ENCODE measurements at places on chromosomes 2 and 18. TPM values are rescaled to one million over a fixed set of nuclear protein-coding genes. Genes with fewer than 3 reads are reported as not detected.

DNA sequence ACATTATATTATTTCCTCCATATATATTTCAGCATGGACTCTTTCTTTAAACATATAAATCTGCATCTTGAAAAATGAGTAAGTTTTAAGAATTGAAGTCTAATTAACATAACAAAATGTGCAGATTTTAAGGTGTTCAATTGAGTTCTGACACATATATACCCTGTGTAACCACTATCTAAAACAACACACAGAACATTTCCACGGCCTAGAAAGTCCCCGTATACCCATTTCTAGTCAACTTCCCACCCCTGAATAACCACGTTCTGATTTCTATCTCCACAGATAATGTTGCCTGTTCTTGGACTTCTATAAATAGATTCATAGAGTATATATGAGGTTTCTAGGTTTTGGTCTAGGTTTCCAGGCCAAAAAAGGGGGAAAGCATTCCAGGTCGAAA is 87.5 kb downstream of the AAK1 start:
- no peak overlapping the region for H3K27ac ChIP-seq
- peaks cover 3% of the 10 kb centered on the region for H3K4me1 ChIP-seq
- H3K4me3 ChIP-seq: no peak overlapping the region
- no peak for DNase-seq
- H3K27me3 ChIP-seq: no peaks in the 10 kb centered on the region

GRCh38 chr18:48729404-48729803 is 190.6 kb downstream of the CTIF start:
- no peaks in the 10 kb centered on the region for H3K27me3 ChIP-seq
- no peak overlapping the region for H3K4me3 ChIP-seq
- no peaks in the 10 kb centered on the region for H3K4me1 ChIP-seq
- DNase-seq: no peak
- H3K27ac ChIP-seq: no peak overlapping the region
- no peaks in the 10 kb centered on the region for H3K36me3 ChIP-seq

DNA sequence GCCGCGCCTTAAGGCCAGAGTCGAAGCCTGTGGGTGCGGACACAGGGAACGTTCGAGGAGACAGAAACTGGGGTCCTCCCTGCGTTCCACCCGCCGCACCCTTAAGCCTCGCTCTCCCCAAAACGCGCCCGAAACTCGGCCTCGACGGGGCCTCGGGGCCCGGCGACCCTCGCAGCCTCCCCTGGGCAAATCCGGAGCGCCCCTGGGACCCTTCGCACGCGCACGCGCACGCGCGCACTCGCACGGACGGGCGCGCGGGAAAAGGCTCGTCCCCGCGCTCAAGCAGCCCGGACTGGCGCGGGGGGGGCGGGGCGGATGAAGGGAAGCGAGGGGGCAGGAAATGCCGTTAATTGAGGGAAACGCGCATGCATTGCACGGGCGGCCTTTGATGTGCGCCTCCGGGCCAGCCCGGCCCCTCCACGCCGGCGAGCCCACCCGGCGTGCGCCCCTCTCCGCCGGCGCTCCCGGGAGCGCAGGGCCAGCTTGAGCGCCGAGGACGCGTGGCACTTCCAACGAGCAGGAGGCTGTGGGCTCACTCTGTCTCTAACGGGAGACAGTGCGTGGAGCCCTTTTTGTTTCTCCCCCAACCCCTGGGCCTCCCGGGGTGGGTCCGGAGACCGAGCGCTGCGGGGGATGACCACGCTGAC is 5.4 kb upstream of the SALL3 start:
- peaks cover 3% of the 10 kb centered on the region for H3K36me3 ChIP-seq
- no peak overlapping the region for H3K27ac ChIP-seq
- DNase-seq: peak; percentile 66

The HTR2B gene
- not detected for total RNA-seq

DNA sequence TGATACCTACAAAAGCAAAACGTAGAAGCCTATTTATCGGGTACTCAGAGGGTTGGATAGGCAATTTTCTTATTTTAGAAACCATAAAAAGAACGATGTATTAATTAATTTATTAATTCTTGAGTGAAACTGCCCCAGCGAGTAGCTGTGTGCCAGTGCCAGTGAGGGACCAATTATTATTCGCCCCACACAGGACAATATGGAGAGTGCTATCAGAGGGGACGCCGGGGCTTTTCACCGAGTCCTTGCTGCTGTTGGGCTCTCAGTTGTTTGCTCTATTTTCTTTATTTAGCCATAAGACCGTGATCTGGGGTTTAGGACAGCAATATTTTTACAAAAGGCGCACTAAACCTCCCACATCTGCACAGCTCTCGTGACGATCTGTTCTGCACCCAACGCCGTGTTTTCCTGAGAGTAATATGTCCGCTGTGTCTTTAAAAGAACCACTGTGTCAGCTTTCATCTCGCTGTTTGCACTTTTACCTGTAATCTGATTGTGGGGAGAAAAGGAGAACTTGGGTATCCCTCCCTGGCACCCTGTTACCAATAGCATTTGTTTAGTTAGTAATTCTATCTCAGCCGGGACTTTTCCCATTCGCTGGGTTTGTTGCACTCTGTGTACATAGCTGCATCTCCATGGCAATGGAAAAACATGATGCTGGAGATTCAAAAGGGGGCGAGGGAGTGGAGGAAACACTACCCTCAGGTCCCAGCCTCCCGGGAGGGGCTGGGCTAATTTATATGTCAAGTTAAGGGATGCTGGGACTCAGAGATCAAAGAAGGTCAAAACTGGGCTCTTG is 30.1 kb upstream of the ZNF516 start:
- no peak overlapping the region for H3K27ac ChIP-seq
- H3K36me3 ChIP-seq: no peaks in the 10 kb centered on the region
- no peak for DNase-seq
- H3K27me3 ChIP-seq: no peaks in the 10 kb centered on the region
- peaks cover 6% of the 10 kb centered on the region for H3K4me1 ChIP-seq
- H3K4me3 ChIP-seq: no peak overlapping the region

The FAM237A gene
- not detected for total RNA-seq

DNA sequence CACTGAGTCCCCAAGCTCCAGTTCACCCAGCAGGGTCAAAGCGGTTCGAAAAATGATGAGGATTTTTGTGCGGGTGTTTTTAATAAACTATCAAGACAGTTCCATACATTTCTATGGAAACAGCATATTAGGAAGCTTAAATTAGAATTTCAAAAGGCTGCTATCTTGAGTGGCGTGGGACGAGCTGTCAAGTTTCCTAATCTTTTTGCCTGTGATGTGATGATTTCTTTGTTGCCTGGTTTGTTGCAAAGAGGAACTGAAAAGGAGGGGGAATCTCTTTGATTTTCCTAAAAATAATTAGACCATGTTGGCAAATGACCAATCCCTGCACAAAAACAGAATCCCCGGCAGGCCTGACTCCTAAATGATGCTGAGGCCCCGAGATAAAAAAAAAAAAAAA is 66.1 kb upstream of the ATG16L1 start:
- DNase-seq: no peak
- H3K4me1 ChIP-seq: no peaks in the 10 kb centered on the region
- H3K27ac ChIP-seq: no peak overlapping the region
- H3K27me3 ChIP-seq: no peaks in the 10 kb centered on the region
- H3K4me3 ChIP-seq: no peak overlapping the region

DNA sequence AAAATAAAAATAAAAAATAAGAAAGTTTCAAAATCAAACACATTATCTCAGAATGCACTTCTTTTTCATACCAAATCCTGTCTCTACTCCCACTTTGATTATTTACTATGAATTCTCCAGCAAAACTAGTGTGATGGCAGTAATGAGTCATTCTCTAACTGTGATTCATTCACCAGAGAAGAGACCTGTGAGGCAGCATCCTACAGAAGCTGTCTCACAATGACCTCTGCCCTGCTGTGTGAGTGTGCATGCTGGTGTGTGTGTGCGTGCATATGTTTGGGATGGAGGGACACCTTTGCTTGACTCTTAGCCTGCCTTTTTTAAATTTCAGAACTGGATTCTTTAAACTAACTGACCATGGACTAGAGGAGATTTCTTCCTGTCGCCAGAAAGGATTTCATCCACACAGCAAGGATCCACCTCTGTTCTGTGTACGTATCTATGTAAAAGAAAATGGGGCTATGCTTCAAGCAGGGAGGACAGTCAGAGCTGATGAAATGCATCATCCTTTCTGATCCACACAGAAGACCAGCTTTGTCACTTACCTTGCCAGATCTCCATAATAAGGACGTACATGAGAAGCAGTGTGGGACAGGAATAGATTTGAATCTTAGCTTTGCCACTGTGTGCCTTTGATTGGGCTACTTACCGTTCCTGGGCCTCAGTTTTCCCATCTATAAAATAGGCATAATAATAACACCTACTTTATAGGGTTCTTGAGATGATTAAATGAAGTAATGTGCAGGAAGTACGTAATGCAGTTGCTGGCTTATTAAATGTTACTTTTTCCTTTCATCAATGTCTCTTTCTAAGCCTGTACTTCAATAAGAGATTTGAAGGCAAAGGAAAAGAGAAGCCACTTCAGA is 31.2 kb downstream of the STAMBP start:
- H3K36me3 ChIP-seq: peaks cover 36% of the 10 kb centered on the region
- no peaks in the 10 kb centered on the region for H3K27me3 ChIP-seq
- no peak overlapping the region for H3K27ac ChIP-seq
- H3K4me3 ChIP-seq: no peak overlapping the region

DNA sequence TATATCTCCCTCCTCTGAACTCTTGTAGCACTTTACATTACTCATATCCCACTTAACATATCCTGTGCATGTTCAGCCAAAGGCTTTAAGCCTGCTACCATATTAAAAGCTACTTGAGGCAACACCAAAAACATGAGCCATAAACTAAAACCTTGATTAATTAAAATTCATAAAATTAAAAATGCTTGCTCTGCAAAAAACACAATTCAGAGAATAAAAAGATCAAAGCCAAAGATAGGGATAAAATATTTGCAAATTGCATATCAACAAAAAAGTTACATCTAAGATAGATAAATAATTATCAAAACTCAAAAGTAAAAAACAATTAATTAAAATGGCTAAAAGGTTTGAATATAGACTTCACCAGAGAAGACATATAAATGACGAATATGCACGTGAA is 495.4 kb upstream of the PIK3C3 start:
- H3K4me1 ChIP-seq: peaks cover 3% of the 10 kb centered on the region
- H3K4me3 ChIP-seq: no peak overlapping the region
- H3K36me3 ChIP-seq: no peaks in the 10 kb centered on the region
- H3K27me3 ChIP-seq: no peaks in the 10 kb centered on the region
- H3K27ac ChIP-seq: no peak overlapping the region
- no peak for DNase-seq

DNA sequence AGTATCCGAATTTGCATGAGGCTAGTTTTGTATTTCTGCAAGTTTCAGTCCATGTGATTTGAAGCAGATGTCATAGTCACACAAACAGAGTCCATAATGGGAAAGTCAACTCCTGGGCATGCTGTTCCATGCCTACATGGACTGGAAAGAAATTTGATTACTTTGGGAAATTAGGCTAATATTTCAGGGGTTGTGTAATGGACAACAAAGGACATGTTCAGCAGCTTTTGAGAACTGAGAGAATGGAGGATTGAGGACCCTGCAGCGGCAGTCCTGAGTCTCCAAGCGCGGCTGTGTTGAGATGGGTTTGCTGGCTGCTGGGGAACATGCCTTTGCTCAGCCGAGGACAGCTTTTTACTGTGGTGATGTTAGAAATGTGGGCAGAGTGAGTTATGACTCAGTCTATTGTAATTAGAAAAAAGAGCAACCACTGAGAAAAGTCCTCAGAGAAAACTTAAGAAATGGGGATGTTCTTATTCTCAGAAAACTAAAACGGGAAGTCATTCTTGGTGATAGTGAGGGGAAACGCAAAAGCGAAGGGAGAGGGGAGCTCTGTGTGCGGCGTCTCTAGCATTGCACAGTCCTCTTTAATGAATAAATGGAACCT is 149.2 kb downstream of the FAM210A start:
- H3K4me3 ChIP-seq: no peak overlapping the region
- no peaks in the 10 kb centered on the region for H3K27me3 ChIP-seq
- H3K36me3 ChIP-seq: no peaks in the 10 kb centered on the region
- H3K27ac ChIP-seq: no peak overlapping the region
- no peaks in the 10 kb centered on the region for H3K4me1 ChIP-seq

DNA sequence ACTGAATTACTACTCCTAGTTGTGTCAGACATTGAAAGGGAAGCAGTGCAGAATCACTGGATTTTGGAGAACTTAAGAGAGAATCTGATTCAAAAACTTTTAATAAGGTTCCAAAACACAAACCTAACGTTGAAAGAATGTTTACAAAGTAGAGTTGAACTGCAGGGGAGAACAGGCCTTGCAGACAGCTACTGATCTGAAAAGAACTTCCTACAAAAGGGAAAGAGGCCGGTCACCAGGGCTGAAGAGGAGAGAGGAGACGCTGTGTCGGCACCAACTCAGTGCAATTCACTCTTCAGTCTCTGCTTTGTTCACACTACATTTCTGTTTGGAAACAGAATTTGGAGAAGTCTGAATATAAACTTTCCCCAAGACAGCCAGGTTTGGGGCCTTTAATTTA is 124.0 kb downstream of the GAREM1 start:
- no peaks in the 10 kb centered on the region for H3K4me1 ChIP-seq
- no peaks in the 10 kb centered on the region for H3K36me3 ChIP-seq
- no peak overlapping the region for H3K4me3 ChIP-seq
- H3K27ac ChIP-seq: no peak overlapping the region
- H3K27me3 ChIP-seq: no peaks in the 10 kb centered on the region

- no peaks in the 10 kb centered on the region for H3K27me3 ChIP-seq
- H3K36me3 ChIP-seq: no peaks in the 10 kb centered on the region
- H3K27ac ChIP-seq: no peak overlapping the region
- DNase-seq: no peak
- no peaks in the 10 kb centered on the region for H3K4me1 ChIP-seq
Observed at GRCh38 chr2:11237122-11237521, 81.9 kb downstream of the SLC66A3 start.

The CXCR4 gene
- total RNA-seq: 0.79 TPM

DNA sequence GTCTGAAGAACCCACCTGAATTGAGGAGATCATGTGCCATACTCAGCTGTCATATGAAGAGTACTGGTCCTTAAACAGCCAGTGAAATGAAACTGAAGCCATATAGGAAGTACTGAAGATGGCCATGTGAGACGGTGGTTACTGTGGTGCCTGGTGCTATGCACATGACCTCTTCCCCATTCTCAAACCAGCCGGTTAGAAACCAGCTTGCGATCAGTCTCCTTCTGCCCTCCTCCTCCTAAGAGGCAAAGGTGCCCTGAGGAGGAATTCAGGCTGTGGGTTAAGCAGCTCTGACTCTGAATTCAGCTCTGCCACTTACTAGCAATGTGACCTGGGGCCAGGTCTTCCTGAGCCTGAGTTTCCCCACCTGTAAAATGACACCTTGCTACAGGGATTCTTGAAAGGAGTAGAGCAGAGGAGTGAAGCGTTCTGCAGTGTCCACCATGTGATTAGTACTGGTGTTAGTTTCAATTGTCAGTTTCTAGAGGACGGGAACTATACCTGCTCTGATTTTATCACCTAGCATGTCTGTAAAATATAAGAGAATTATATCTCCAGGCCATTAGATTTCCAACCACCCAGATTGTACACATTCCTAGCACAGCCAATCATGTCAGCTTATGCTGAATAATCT is 5.1 kb downstream of the FECH start:
- no peak overlapping the region for H3K27ac ChIP-seq
- peaks cover 6% of the 10 kb centered on the region for H3K4me1 ChIP-seq
- H3K36me3 ChIP-seq: peaks cover 6% of the 10 kb centered on the region

All from H9 (cell line).